ENCODE measurements at places on chromosomes 5 and 9.

GRCh38 chr5:120293796-120294195 is 170.3 kb upstream of the PRR16 start:
- no peak for DNase-seq

DNA sequence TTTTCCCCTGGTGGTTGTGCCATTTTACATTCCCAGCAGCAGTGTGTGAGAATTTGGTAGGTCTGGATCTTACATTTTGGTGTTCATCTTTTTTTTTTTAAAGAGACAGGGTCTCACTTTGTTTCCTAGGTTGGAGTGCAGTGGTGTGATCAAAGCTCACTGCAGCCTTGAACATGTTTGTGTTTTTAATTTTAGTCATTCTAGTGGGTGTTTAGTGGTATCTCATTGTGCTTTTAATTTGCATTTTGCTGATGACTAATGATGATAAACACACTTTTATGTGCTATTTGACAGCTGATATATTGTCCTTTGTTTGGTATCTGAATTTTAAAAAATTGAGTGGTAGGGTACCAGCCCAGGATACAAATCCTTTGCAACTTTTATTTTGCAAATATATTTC is 53.4 kb upstream of the POMT1 start:
- no peak for DNase-seq

- no peak for DNase-seq
Measured at GRCh38 chr5:6302684-6303083, 75.7 kb downstream of the MED10 start.

DNA sequence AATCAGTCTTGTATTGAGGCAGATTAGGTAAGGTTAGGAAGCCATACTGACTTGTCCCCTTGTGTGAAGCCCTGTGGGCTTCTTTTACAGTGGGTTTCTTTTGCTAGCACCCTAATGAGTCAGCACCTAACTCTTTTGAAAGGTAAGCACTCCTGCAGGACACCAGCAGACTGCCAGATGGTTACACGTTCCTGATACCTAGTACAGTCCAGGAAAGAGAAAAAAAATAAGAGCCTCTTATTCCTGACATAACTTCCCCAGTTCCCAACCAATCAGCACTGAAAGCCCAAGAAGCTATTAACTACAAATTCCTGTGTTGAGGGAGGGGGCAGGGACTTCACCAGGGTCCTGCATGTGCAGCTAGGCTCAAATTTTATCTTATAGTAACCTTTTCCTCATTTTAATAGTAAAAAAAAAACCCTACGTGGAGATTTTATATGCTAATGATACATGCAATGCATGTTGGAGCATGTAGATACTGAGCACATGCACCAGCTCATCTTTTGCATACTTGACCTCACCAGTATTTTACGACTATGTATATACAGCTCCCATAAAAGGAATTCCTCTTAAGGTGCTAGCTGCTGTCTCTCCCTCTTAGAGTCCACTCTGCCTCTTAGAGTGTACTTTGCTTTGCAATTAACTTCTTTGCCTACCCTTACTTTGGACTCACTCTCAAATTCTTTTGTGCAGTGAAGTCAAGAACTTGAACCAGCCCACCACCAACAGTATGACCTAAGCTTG is 84.7 kb upstream of the RORB start:
- DNase-seq: no peak

DNA sequence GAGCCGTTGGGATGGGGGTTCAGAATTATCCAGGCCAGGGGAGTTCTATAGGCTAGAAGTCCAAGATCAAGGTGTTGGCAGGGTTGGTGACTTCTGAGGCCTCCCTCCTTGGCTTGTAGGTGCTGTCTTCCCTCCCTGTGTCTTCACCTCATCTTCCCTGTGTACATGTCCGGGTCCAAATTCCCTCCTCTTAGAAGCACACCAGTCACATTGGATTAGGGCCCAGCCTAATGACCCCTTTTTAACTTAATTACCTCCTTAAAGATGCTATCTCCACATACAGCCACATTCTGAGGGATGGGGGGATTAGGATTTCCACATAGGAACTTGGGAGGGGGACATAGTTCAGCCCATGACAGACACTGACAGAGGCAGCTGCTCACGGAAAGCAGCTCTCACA is 12.1 kb downstream of the LRSAM1 start:
- no peak for DNase-seq

- DNase-seq: no peak
Measured at GRCh38 chr9:18423791-18424531, 50.0 kb upstream of the ADAMTSL1 start.

- no peak for DNase-seq
Measured at GRCh38 chr5:179276838-179277395, 68.3 kb downstream of the ADAMTS2 start.

- DNase-seq: no peak
Measured at GRCh38 chr5:111953351-111954127, 196.5 kb upstream of the NREP start.
